ENCODE measurements at places on chromosomes 3 and 15.

- DNase-seq: no peak
These were observed 99.7 kb downstream of the NAALADL2 start for GRCh38 chr3:174958671-174959328.

DNA sequence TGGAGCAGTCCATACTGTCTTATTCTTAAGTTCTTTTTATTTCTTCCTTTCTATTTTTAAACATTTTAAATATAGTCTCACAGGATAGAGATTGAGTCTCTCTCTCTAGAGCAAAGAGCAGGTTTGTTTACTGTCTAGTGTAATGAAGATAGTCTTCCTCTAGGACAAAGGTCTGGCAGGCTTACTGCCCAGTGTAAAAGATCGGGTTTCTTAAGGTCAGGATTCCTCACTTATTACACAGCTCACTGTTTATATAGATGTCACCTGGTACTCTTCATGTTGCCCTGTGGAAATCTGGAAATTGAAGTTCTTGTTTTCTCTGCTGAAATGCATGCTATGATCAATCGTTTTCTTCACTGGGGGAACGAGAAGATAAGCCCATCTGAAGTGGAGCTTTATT, 76.0 kb downstream of the ZBBX start:
- no peak for DNase-seq

- DNase-seq: no peak
These were observed 90.2 kb downstream of the GHSR start for GRCh38 chr3:172357850-172358754.

- no peak for DNase-seq
These were observed 29.6 kb downstream of the CHRD start for GRCh38 chr3:184409331-184409926.

GRCh38 chr15:68829068-68829467, 8.4 kb upstream of the ANP32A start:
- DNase-seq: no peak

- no peak for DNase-seq
These were observed 9.1 kb upstream of the FOXB1 start for GRCh38 chr15:59994888-59995557.

GRCh38 chr3:40877631-40878463, 321.5 kb upstream of the CTNNB1 start:
- DNase-seq: no peak

DNA sequence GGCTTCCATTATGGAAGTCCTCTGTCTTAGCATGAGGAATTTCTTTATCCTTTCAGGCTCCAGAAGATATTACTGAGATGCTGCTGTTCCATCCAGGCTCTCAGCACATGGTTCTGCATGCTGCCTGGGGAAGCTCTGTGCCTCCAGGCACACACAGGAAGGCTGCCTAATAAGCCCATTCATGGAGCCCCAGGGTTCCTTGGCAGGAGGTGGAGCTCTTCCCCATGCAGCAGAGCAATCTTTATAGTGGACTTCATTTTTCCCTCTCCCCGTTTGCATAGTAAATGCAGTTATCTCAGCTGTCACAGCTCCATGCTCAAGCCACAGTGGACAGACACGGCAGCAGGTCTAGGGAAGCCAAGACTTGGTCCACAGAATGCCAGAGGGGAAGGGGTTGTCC, 57.6 kb downstream of the BOC start:
- no peak for DNase-seq

DNA sequence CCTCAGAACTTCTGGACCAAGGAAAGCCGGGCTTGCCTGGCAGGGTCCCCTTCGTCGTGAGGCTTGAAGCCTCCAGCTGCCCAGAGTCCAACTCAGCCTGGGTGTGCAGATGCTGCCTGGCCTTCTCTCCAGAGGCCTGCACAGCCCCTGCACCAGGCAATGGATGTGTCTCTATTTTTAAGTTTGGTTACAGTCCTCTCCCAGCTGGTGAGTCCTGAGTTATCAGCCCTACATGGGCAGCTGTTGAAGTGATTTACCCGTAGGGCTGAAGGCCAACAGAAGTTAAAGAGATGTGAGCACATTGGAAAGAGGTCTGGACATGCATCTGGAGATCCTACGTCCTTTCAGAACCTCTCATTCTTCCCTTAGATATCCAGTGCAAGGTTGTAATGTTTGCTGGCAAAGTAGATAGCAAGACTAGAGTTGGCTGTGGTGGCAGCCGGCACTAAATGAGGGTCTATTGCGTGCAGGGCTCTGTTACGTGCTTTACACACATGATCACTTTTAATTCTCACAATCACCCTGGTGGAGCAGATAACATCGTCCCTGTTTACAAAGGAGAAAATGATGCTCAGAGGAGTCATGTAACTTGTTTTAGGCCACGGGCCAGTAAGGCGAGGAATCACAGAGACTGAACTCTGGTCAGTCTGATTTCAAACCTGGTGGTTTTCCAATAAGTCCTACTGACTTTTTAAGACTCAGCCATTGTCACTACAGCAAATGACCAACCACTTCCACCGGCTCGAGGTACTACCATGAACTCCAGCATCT, 9.9 kb downstream of the FYCO1 start:
- DNase-seq: no peak

DNA sequence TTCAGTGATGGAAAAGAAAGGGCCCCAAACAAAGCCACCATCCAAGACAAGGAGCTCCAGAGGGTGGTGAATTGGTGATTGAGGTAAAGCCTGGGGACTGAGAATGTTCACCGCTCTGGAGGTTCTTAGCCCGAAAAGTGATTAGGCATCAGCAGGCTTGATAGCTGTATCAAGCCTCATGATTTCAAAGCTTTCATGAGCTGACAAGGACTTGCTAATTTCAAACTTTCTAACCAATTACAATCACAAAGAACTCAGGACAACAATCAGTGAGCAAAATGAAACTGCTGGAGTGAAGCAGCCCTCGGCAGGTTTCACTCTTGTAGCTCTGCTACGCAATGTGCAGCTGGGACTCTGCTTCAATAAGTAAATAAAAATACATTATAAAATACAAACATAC, 391.3 kb downstream of the TIGIT start:
- no peak for DNase-seq

DNA sequence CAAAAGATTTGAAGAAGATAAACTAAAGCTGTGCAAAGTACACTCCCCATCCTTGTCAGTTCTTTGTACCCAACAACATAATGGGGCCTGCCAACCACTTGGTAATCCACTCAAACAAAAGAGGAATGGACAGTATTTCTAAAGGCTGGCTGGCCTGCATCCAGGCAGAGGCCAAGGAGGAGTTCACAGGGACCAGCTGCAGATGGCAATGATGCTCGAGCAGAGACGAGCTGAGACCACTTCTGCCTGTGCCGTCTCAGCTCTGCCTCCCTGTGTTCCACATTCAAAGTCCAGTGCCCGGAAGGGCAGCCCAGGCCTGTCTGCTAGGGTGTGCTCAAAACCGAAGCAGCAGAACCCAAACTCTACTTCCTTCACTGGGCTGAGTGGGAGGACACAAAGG, 14.3 kb downstream of the CXCR6 start:
- no peak for DNase-seq

DNA sequence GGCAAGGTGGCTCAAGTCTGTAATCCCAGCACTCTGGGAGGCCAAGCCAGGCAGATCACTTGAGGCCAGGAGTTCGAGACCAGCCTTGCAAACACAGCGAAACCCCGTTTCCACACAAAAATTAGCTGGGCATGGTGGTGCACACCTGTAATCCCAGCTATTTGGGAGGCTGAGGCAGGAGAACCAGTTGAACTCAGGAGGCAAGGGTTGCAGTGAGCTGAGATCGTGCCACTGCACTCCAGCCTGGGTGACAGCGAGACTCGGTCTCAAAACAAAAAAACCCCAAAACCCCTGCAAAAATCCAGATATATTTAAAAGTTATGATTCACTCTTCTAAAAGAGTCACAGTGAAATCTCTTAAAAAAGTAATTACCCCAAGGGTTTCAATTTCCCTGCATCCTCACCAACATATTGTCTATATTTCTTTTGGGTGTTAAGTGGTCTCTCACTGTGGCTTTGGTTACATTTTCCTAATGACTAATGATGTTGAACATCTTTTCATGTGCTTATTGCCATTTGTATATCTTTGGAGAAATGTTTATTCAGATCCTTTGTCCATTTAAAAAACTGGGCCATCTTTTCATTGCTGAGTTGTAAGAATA, 73.2 kb upstream of the UBP1 start:
- no peak for DNase-seq

DNA sequence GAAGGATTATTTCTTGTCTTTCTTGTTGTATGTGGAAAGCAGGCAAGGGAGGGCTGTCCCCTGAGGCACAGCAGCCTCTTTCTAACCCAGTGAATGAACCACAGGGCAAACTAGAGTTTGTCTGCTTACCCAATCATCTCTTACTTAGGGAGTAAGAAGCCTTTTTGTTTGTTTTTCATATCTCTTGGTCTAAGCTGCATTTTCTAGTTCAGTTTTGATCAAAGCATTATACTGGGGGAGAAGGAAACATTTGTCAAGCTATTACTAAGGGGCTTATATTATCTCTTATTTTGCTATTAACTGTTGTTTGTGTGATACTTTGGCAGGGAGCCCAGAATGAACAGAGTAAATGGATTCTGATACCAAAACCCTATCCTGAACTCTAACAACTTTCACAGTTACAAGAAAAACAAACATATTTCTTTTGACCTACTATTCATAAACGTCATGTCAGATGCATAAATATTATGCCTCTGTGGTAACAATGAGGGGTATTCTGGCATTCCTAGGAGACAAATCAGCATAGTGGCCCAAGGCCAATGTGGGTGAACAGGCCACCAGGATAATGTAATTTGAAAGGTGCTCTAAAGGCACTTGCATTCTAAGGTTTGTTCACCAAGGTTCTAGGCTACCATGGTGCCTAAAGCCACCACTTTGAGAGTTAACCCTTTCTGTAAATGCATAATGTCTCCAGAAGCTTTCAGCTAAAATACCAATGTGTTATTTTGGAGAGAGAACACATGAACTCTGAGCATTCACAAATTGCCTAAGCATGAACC, 271.6 kb upstream of the ZPLD1 start:
- DNase-seq: no peak

DNA sequence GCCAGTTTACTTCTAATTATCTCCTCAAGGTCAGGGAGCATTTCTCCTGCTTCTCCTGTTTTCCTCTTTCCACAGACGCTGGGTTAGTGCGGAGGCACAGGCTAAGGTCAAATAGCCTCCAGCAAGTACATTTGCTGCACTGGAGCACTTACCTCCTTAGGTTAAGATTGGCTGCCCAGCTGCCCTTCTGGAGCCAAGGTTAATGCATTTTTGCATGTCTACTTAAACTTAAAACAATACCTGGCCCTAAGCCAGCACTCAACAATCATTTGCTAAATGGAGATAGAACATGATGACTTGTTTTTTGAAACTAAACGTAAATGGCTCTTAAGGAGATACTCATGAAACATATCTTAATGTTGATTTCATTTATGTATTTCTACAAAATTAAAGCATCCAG, 83.5 kb downstream of the SSR3 start:
- no peak for DNase-seq

GRCh38 chr15:40483919-40484318, 13.1 kb downstream of the CHST14 start:
- DNase-seq: no peak

DNA sequence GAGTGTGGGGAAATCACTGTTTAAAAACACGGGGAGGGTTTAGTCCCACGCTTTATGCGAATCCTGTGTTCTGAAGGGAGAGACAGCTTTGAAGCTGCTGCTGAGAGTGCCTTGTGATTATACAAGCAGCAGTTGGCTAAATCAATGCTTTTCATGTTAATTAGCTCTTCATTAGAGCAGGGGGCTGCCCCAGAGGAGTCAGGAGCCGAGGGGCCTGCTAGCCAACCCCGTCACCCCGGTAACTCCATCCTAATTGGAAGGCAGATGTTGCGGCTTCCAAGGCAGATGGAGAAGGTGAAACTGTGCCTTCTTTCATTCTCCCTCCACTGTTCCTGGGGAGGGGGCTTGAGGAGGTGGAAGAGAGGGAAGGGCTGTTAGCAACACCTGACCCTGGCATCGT, 92.4 kb upstream of the ANKRD34C start:
- no peak for DNase-seq

DNA sequence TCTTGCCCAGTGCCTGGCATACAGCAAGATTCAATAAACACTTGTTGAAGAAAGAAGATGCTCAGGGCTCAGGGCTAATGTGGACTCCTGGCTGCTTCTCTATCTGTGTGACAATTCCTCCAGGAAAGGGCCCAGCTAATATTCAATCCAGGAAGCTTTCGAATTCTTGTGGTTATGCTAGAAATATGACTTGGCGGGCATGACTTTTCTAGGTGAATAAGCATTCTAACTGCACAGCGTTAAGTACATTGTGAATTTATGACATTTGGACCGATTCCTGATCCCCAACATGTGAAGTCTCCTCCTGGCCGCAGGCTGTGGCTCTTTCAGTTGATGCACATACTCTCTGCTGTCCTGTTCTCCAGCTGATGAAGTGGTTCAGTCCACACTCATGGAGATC, 117.0 kb downstream of the IMPG2 start:
- DNase-seq: no peak

- DNase-seq: no peak
These were observed 239.1 kb downstream of the CBLB start for GRCh38 chr3:105629718-105630117.

DNA sequence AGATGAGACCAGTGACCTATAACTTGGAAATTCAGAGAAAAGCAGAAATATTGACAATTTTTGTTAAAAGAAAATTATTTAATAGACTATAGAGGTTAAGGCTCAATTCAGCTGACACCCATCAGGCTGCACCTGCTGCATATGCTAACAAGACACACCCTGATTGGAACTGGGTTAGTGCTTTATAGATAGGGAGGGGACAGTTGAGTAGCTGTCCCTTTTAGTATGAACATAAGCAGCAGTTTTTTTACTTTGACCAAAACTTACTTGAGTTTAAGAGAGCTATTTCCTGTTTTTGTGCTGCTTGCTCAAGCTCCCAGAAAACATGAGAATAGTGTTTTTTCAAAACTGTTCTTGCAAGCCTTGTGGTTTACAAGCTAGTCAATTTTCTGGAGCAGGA, 292.6 kb downstream of the LRRC3B start:
- no peak for DNase-seq

DNA sequence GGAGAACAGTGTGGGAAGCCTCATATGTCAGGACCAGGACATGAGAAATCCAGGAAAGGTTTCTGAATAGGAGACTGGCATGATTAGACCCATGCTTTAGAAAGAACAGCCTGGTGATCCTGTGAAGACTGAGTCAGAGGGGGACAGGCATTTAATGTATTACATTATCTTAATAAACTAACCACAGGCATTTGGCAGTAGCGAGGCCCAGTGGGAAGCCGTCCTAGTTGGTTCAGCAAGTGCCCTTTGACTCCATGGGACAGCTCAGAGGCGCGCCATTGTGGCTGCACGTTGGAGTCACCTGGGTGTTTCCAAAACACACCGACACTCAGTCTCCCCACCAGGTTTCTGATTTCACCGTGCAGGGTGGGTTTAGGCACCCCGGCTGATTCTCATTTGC, 90.5 kb upstream of the DGKG start:
- DNase-seq: no peak
